OCI-LY7 (cell line): ENCODE measurements at places on chromosomes 7 and 10. TPM values are rescaled to one million over a fixed set of nuclear protein-coding genes. Genes with fewer than 3 reads are reported as not detected.

The ARMC10 gene
- total RNA-seq, result 33.4 and 36.3 TPM in 2 replicates

The CCT6A gene
- total RNA-seq, result 181 and 219 TPM in 2 replicates

The CPN1 gene
- not detected in 2 replicates for total RNA-seq

The CNTNAP2 gene
- total RNA-seq, result 0.41 TPM in 1 of 2 replicates, not detected in the other

The AQP1 gene
- total RNA-seq, result not detected in 2 replicates

The GIMAP8 gene
- not detected in 2 replicates for total RNA-seq

The CALCR gene
- total RNA-seq, result not detected in 2 replicates

The NHLRC2 gene
- total RNA-seq, result 44.5 and 49.0 TPM in 2 replicates

The ASB10 gene
- not detected in 2 replicates for total RNA-seq
